Activated T-helper 2 cell treated with anti-CD3 and anti-CD28 coated beads, Interferon-gamma antibody, Interleukin-2, Interleukin-4, amounts not matched to agents 10 μg/mL and 5 μg/mL and 100 μg/mL, durations not matched to agents 14 hours and 24 hours and 36 hours (primary cell): ENCODE measurements at places on chromosomes 5 and 9.
A peak's percentile ranks its signal among the peaks of the same experiment; 100 is the strongest.

- H3K27me3 ChIP-seq, result peaks cover 35% of the 10 kb centered on the region
- no peaks in the 10 kb centered on the region for H3K36me3 ChIP-seq
These were observed 112.7 kb upstream of the ITGA1 start for GRCh38 chr5:52674815-52675545.

- no peaks in the 10 kb centered on the region for H3K27me3 ChIP-seq
- no peaks in the 10 kb centered on the region for H3K36me3 ChIP-seq
- no peak overlapping the region for H3K27ac ChIP-seq
- H3K4me3 ChIP-seq, result no peak overlapping the region
These were observed 388.9 kb downstream of the HTR1A start for GRCh38 chr5:63573380-63573779.

DNA sequence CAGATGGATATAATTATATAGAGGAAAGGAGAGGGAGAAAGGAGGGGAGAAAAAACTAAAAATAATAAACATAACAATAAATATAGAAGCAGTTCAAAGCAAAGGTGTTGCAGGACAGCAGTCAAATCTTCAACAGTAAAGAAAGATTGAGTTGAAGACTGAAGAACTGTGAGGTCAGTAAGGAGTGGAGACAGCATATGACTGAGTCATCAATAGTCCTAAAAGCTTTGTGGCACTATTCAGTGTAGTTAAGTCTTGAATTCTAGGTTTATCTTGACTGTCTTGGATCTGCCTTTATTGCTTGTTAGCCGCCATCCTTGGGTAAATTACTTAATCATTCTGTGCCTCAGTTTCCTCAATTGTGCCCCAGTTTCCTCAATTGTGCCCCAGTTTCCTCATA, 137.0 kb downstream of the MRPS30 start:
- H3K4me3 ChIP-seq, result no peak overlapping the region
- no peaks in the 10 kb centered on the region for H3K27me3 ChIP-seq
- no peaks in the 10 kb centered on the region for H3K36me3 ChIP-seq
- H3K4me1 ChIP-seq, result no peaks in the 10 kb centered on the region

DNA sequence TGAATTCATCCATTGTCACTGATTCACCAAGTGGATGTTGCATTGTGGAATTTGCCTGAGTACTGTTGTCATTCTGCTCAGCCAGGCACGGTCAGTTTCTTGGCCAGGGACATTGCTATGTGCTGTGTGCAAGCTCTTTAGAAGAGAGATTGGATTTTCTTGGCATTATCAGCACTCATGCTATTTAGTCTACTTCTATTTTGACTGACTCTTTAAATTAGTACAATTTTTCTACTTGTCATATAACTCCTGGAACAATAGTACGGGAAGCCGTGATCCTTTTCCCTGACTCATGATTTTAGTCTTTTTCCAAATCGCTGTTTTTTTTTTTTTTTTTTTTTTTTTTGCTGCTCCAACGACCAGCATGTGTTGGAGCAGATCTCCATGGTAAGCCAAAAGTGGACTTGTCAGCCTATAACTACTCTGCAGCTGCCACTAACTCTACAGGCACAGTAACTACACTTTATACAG, 129.7 kb downstream of the CDC42SE2 start:
- H3K27me3 ChIP-seq, result no peaks in the 10 kb centered on the region
- H3K36me3 ChIP-seq, result peaks cover 89% of the 10 kb centered on the region
- H3K4me1 ChIP-seq, result peaks cover 69% of the 10 kb centered on the region
- H3K4me3 ChIP-seq, result peak overlapping the region; percentile 42

DNA sequence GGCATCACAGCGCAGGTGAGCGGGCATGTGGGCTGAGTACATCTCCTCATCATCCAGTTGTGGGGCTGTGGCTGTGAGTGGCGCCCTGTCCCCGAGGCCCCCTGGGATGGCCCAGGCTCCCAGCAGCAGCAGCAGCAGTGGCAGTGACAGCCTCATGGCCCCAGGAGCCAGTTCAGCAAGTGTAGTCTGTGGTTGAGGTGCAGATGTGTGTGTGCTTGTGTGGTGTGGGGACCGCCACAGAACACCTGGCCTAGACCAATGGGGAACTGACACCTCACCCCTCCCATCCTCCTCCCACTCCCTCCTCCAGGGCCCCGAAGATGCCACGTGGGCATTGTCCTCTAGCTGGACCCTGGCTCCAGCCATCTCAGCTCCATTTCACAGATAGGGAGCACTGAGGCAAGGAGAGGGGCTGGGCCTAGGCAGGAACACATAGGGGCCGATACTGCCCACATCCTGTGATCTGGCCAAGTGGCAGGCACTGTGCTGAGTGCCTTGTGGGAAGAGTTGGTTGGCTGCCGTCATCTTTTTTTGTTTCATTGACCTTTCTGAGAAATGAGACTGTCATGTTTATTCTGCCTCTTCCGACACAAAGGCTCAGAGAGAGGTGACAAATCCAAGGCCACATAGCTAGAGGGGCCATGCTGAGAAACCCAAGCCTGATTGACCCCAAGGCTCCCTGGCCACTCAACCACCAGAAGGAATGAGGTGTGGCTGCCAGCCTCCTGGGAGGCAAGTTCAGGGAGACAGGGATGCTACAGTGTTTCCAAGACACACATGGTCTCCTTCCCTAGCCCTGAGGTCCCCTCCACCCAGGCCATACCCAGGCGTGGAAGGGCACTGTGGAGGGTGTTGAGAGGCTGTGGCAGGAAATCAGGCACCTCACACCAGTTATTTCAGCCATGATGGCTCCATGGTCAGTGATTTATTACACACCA, at the start of gene MZB1:
TSS of gene MZB1 (minus strand) at position 213 of the 938 bp plus-strand sequence. CDS start at position 156, 57 bp downstream.
- peaks cover 32% of the 10 kb centered on the region for H3K36me3 ChIP-seq
- no peaks in the 10 kb centered on the region for H3K27me3 ChIP-seq
- peak within 1 kb of the TSS; percentile 100 for H3K4me3 ChIP-seq
- H3K4me1 ChIP-seq, result peaks cover 55% of the 10 kb centered on the region

- H3K4me3 ChIP-seq, result no peak overlapping the region
- no peak for DNase-seq
- H3K4me1 ChIP-seq, result peaks cover 18% of the 10 kb centered on the region
- no peak overlapping the region for H3K27ac ChIP-seq
- no peaks in the 10 kb centered on the region for H3K36me3 ChIP-seq
- no peaks in the 10 kb centered on the region for H3K27me3 ChIP-seq
These were observed 60.0 kb downstream of the PAM start for GRCh38 chr5:102815084-102815483.

- H3K4me1 ChIP-seq, result peaks cover 8% of the 10 kb centered on the region
- DNase-seq, result no peak
- H3K27me3 ChIP-seq, result peaks cover 24% of the 10 kb centered on the region
- no peak overlapping the region for H3K27ac ChIP-seq
- no peaks in the 10 kb centered on the region for H3K36me3 ChIP-seq
These were observed 168.4 kb downstream of the TSSK1B start for GRCh38 chr5:113266227-113266912.

DNA sequence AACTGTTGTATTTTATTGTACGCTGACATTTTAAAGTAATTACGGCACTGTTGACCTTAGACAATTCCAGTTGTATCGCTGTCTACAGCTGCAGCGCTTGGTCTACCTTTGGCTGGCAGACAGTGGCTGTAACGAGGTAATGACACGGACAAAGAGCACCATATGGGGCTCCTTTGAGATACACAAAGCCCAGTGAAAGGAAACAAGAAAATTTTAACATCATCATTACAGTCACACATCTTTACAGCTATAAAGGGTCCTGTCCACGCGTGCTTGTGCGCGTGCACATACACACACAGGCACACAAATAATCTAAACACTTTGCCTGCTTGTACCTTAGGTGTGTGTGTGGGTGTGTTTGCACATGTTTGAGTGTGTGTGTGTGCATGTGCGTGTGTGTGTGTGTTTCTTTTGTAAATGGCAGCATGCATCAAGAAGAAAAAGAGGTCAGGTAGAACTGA, 946.0 kb downstream of the NR2F1-AS1 start:
- H3K27me3 ChIP-seq, result no peaks in the 10 kb centered on the region
- no peak overlapping the region for H3K27ac ChIP-seq
- H3K36me3 ChIP-seq, result no peaks in the 10 kb centered on the region
- H3K4me1 ChIP-seq, result no peaks in the 10 kb centered on the region
- no peak overlapping the region for H3K4me3 ChIP-seq

GRCh38 chr5:81300921-81301270, 491 bp upstream of the ZCCHC9 start:
- H3K4me3 ChIP-seq, result peak overlapping the region; percentile 92
- no peaks in the 10 kb centered on the region for H3K27me3 ChIP-seq
- H3K4me1 ChIP-seq, result peaks cover 46% of the 10 kb centered on the region
- H3K36me3 ChIP-seq, result peaks cover 16% of the 10 kb centered on the region
- peak overlapping the region; percentile 95 for H3K27ac ChIP-seq

DNA sequence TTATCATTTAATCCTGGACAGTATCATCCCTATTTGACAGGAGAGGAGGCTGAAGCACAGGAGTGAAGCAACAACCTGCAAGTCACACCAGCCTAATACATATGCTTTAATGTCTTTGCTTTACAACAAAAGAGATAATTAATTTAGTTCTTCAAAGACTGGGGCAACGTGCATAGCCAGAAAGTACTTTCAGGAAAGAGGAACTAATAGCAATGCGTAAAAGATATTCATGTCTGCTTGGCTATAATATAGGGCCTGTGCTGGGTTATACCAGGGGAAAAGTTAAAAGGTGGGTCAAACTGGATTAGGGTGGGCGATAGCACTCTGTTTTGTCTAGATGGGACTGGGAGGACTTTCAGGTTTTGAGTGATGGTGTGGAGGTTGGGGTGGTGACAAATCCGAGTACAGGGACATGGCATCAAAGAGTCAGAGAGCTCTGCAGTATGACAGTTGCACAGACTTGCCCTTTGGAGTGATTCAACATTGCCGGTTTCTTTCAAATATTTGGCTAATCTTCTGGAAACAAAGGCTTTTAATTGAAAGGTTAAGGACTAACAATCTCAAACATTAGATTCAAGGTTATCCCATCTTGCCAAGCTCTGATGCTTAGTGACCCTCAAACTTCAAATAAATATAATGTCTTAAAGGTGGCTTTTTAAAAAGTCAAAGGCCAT, 11.9 kb downstream of the DAB2 start:
- peaks cover 29% of the 10 kb centered on the region for H3K27me3 ChIP-seq
- no peaks in the 10 kb centered on the region for H3K4me1 ChIP-seq
- H3K27ac ChIP-seq, result no peak overlapping the region

- no peak overlapping the region for H3K4me3 ChIP-seq
- H3K27me3 ChIP-seq, result no peaks in the 10 kb centered on the region
- H3K27ac ChIP-seq, result no peak overlapping the region
- no peak for DNase-seq
These were observed 46.7 kb downstream of the MYO10 start for GRCh38 chr5:16889203-16889971.

GRCh38 chr9:2208991-2209390, 193.8 kb downstream of the SMARCA2 start:
- H3K36me3 ChIP-seq, result no peaks in the 10 kb centered on the region
- no peak overlapping the region for H3K4me3 ChIP-seq
- H3K27me3 ChIP-seq, result peaks cover 4% of the 10 kb centered on the region

GRCh38 chr5:151721812-151722391, 35.2 kb upstream of the SPARC start:
- peaks cover 8% of the 10 kb centered on the region for H3K4me1 ChIP-seq
- DNase-seq, result no peak
- no peaks in the 10 kb centered on the region for H3K36me3 ChIP-seq
- no peak overlapping the region for H3K4me3 ChIP-seq
- no peak overlapping the region for H3K27ac ChIP-seq
- H3K27me3 ChIP-seq, result no peaks in the 10 kb centered on the region

- peaks cover 7% of the 10 kb centered on the region for H3K4me1 ChIP-seq
- H3K27ac ChIP-seq, result no peak overlapping the region
- no peak for DNase-seq
- H3K27me3 ChIP-seq, result peaks cover 11% of the 10 kb centered on the region
- no peak overlapping the region for H3K4me3 ChIP-seq
These were observed 17.9 kb upstream of the C5orf47 start for GRCh38 chr5:173970878-173971650.

DNA sequence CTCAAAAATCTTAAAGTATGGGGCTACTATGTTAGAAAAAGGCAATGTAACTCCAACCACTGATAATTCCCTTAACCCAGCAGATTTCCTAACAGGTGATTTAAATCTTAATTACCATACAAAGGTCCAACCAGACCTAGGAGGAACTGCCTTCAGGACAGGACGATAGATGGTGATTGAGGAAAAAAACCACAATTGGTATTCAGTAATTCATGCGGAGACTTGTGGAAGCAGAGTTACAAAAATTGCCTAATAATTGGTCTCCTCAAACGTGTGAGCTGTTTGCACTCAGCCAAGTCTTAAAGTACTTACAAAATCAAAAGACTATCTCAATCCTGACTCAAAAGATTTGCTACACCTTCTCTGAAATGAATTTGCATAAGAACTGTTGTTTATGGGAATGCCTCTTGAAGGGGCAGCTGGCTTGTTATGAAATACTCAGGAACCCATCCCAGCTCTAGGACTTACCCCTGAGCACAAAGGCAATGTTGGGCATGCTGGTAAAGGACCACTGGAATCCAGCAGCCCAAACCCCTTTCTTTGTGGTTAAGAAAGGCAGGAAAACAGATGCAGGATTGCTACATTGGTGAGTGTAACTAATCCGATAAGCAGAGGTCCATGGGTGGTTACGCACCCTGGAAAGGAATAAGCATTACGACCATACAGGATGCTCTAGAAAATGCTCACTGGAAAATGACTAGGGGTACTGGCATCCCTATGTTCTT, 26.7 kb upstream of the EPB41L4A start:
- H3K27ac ChIP-seq, result no peak overlapping the region
- DNase-seq, result no peak
- H3K4me3 ChIP-seq, result no peak overlapping the region
- no peaks in the 10 kb centered on the region for H3K27me3 ChIP-seq
- no peaks in the 10 kb centered on the region for H3K36me3 ChIP-seq

GRCh38 chr5:9054322-9054721, 491.6 kb downstream of the SEMA5A start:
- H3K36me3 ChIP-seq, result no peaks in the 10 kb centered on the region
- no peak overlapping the region for H3K4me3 ChIP-seq
- H3K27ac ChIP-seq, result no peak overlapping the region

GRCh38 chr9:23005156-23005555, 558.5 kb downstream of the DMRTA1 start:
- H3K4me3 ChIP-seq, result no peak overlapping the region
- H3K36me3 ChIP-seq, result no peaks in the 10 kb centered on the region
- no peak overlapping the region for H3K27ac ChIP-seq
- H3K27me3 ChIP-seq, result no peaks in the 10 kb centered on the region
- DNase-seq, result no peak

- H3K4me3 ChIP-seq, result no peak overlapping the region
- peaks cover 6% of the 10 kb centered on the region for H3K27me3 ChIP-seq
- no peak for DNase-seq
- H3K27ac ChIP-seq, result no peak overlapping the region
- no peaks in the 10 kb centered on the region for H3K4me1 ChIP-seq
- no peaks in the 10 kb centered on the region for H3K36me3 ChIP-seq
These were observed 38.2 kb upstream of the GRAMD2B start for GRCh38 chr5:126384985-126385384.

DNA sequence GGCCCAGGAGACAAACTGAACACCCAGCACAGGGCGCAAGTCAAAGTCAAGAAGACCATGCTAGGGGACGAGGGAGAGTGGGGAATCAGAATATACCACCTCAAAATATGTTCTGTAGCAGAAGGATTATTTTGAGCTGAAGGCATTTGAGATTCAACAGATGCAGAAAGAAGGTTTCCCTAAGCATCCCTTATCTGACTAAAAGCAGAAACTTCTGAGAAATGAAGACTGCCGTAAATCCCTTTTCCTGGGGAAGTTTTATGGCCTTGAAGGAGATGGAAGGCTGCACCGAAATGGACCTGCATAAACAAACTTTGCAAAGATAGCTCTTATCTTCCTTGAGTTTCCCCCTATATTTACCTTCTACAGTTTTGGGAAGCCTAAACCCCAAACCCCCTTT, 72.8 kb downstream of the PTTG1 start:
- H3K4me3 ChIP-seq, result no peak overlapping the region
- peaks cover 33% of the 10 kb centered on the region for H3K36me3 ChIP-seq
- H3K4me1 ChIP-seq, result peaks cover 45% of the 10 kb centered on the region
- peak overlapping the region; percentile 13 for H3K27ac ChIP-seq
